ENCODE measurements at places on chromosomes 11 and 22.

GRCh38 chr11:75195167-75195962 is 44.5 kb downstream of the SLCO2B1 start:
- DNase-seq, result no peak

DNA sequence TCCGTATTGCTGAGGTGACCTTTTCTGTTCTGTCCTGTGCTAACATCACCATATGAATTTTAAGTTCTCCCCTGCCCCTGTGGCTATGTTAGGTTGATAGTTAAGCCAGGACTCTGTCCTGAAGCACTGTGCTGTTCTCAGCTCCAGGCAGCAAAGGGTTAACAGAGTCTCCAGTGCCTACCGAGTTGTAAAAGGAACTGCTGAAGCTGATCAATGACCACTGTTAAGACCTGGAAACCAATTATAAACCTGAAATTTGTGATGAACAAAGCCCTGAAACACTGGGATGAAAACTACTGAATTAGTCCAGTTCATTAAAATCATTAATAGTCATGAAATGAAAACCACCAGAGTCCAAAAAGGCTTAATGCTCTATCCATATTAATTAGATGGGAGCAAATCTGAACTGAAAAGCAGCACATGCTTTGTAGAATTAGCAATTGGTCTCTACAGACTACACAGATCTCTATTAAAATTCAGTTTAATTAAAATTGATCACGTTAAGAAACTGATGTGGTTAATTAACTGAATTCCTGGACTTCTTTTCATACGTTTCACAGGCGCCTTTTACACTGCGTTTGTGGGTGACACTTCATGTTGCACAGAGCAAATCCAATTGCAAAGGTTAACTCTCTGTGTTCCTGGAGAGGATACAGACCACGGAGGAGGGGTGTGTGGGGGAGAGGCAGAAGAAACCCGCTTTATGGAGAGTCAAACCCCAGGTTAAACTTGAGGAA is 188.5 kb upstream of the MPPED2 start:
- no peak for DNase-seq

DNA sequence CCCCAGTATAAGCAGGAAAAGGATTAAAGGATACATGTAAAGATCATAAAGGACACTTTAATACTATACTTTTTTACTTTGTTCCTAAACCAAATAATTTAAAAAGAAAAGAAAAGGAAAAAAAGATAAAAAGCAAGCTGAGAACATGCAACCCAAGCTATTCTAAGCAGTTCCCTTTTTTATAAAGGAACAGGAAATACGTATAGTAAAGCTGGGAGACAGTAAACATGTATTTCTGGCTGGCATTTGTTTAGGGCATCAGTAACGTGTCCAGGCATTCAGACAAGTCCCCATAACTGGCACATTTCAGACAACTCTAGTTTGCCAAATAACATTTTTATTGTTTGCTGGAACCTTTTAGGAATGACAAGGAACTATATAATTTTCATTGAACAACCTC is 24.9 kb downstream of the BCO2 start:
- DNase-seq, result peak; percentile 78

DNA sequence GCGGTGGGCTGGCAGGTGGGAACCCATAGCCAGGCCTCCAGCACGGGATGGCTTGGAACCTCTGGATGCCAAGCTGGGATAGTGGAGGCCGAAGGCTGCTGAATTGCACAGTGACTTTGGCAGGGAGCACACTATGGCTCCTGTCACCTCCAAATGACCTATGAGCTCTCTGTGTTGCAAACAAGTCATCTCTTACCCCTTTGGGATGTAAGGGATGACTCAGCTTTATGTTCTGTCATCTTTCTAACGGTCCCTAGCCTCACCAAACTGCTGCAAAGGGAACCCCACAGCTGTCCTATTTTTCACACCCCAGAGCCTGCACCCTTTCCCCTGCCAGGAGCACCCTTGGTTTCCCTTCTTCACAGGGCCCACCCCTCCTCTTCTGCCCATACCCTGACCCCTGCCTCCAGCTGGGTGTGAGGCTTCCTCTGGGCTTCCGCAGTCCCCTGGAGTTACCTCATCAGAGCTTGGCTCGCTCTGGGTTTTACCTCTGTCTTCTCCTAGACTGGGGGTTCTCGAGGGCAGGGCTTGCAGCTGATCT is 2.7 kb upstream of the SCUBE1 start:
- peak; percentile 93 for DNase-seq

GRCh38 chr22:23911318-23911980 is 17.3 kb downstream of the MIF start:
- no peak for DNase-seq

All from GF-D8 (cell line).